ENCODE measurements at places on chromosomes 2 and 18. TPM values are rescaled to one million over a fixed set of nuclear protein-coding genes. Genes with fewer than 3 reads are reported as not detected.
A peak's percentile ranks its signal among the peaks of the same experiment; 100 is the strongest.

Gene SOWAHC
- total RNA-seq = 16.8 TPM

Gene AOX1
- total RNA-seq = 2.2 TPM

DNA sequence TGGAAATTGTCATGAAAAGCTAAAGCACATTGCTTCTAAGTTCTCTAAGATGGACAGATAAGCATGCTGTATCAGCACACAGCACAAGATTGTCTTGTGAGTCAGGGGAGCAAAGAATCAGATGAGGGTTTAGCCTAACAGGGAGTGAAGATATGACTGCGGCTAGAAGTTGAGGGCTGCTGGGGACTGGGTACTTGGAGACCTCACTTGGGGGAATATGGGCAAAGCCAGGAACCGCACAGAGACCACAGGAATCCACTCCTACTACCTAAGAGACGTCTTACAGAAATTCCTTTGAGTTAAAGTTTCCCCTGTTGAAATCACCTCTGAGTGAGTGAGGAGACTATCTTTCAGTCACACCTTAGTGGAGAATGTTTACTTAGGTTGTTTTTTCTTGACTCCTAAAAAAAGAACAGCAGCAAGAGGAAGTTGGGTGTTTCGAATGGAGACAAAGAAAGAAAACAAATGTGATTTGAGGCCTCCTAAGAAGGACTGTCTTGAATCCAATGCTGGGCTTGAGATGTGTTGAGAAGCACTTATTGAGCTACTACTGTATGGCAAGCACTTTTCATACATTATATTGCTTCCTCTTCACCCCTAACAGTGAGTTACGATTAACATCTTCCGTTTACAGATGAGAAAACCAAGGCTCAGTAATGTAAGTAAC is 100.7 kb downstream of the ANKRD44 start:
- no peak overlapping the region for H3K4me3 ChIP-seq
- no peaks in the 10 kb centered on the region for H3K27me3 ChIP-seq
- peaks cover 21% of the 10 kb centered on the region for H3K4me1 ChIP-seq
- no peak for DNase-seq
- H3K36me3 ChIP-seq = no peaks in the 10 kb centered on the region
- no peak overlapping the region for H3K27ac ChIP-seq

Gene NEU4
- total RNA-seq = 1.8 TPM

Gene SPDYA
- 1.7 TPM for total RNA-seq

GRCh38 chr18:62857263-62857976 is 142.1 kb downstream of the PHLPP1 start:
- no peak for DNase-seq
- no peaks in the 10 kb centered on the region for H3K27me3 ChIP-seq
- peaks cover 1% of the 10 kb centered on the region for H3K36me3 ChIP-seq
- no peak overlapping the region for H3K27ac ChIP-seq

DNA sequence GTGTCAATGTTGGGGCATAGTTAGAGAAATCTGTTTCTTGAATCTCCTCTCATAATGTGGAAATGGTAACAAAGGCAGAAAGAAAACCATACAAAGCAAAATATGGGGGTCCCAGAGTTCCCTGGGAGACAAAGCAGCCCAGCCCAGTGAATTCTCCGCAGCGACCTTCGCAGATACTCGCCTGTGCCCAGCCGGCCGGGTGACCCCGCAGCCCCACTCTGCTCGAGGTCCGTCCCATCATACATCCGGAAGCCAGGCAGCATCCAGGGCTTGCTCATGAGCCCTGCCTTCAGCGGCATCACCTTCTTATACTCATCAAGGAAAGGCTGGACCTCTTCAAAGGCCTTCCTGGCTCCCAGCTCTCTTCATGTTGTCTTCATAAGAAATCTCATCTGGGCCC is 774.8 kb upstream of the ID2 start:
- H3K4me1 ChIP-seq = no peaks in the 10 kb centered on the region
- DNase-seq = no peak
- H3K4me3 ChIP-seq = no peak overlapping the region
- H3K27me3 ChIP-seq = peaks cover 10% of the 10 kb centered on the region

DNA sequence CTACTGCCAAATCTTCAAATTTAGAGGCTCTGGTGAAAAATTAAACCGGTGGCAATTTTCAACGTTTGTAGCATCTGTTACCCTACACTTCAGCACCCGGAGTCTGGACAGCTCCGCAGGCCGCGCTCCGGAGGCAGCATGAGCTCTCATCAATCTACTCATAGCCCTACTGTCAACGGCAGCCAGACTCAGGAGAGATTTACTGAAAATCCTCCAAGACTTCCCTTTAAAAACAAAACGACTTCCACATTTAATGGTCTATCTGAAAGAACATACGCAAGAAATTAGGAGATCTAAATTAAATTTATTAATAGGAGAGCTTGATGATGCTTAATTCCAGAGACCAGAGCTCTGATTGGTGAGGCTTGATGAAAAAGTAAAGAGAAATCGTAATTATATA is 970 bp upstream of the ADCYAP1 start:
- H3K27ac ChIP-seq = no peak overlapping the region
- peaks cover 22% of the 10 kb centered on the region for H3K4me1 ChIP-seq
- H3K36me3 ChIP-seq = no peaks in the 10 kb centered on the region
- H3K4me3 ChIP-seq = no peak overlapping the region
- peaks cover 98% of the 10 kb centered on the region for H3K27me3 ChIP-seq
- DNase-seq = peak; percentile 63

Gene CD8B2
- not detected for total RNA-seq

GRCh38 chr2:222912117-222912516 is 51.3 kb downstream of the ACSL3 start:
- no peaks in the 10 kb centered on the region for H3K27me3 ChIP-seq
- H3K4me3 ChIP-seq = no peak overlapping the region
- H3K36me3 ChIP-seq = peaks cover 22% of the 10 kb centered on the region
- peaks cover 4% of the 10 kb centered on the region for H3K4me1 ChIP-seq
- no peak for DNase-seq

GRCh38 chr2:196380098-196380497 is 208.7 kb upstream of the STK17B start:
- no peaks in the 10 kb centered on the region for H3K36me3 ChIP-seq
- peaks cover 13% of the 10 kb centered on the region for H3K4me1 ChIP-seq
- no peaks in the 10 kb centered on the region for H3K27me3 ChIP-seq
- H3K27ac ChIP-seq = no peak overlapping the region
- DNase-seq = no peak
- no peak overlapping the region for H3K4me3 ChIP-seq

GRCh38 chr2:197141702-197142473 is 168.7 kb downstream of the ANKRD44 start:
- no peaks in the 10 kb centered on the region for H3K27me3 ChIP-seq
- H3K27ac ChIP-seq = no peak overlapping the region
- no peak for DNase-seq
- no peak overlapping the region for H3K4me3 ChIP-seq
- no peaks in the 10 kb centered on the region for H3K36me3 ChIP-seq

GRCh38 chr2:61535449-61535848 is 2.7 kb downstream of the XPO1 start:
- H3K36me3 ChIP-seq = peaks cover 5% of the 10 kb centered on the region
- H3K27me3 ChIP-seq = no peaks in the 10 kb centered on the region
- H3K4me1 ChIP-seq = peaks cover 41% of the 10 kb centered on the region
- no peak for DNase-seq
- peak overlapping the region; percentile 90 for H3K4me3 ChIP-seq

DNA sequence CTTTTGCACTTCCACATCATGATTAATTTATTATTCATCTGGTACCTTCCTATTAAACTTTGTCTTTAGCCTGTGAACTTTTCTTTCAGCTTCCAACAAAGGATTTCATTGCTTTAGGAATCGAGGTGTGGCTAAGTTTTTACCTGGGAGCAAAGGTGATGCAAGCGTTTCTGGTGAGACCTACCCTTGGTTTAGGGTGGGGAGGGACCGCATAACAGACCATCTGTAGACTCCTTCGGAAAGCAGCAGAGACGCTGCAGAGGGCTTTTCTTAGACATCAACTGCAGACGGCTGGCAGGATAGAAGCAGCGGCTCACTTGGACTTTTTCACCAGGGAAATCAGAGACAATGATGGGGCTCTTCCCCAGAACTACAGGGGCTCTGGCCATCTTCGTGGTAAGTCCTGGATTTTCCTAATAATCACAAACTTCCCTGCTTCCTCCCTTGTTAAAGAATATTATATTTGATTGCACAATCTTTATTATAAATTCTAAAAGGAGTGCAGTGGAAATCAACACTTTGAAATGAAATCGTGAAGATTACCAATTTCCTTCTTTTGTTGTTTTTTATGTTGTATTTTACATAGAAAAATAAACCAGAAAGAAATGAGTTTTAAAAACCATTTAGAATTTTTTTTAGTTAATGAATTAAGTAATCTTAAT is at the start of gene DSG3:
DSG3 (plus strand) TSS at position 212 of the 662 bp plus-strand sequence; CDS start at position 349, 137 bp downstream.
- H3K36me3 ChIP-seq = no peaks in the 10 kb centered on the region
- no peak for DNase-seq
- H3K27ac ChIP-seq = no peak within 1 kb of the TSS
- no peaks in the 10 kb centered on the region for H3K27me3 ChIP-seq

GRCh38 chr18:62769216-62769615 is 53.9 kb downstream of the PHLPP1 start:
- peaks cover 5% of the 10 kb centered on the region for H3K36me3 ChIP-seq
- H3K27ac ChIP-seq = peak overlapping the region; percentile 11
- no peak overlapping the region for H3K4me3 ChIP-seq
- DNase-seq = no peak
- H3K4me1 ChIP-seq = peaks cover 30% of the 10 kb centered on the region

DNA sequence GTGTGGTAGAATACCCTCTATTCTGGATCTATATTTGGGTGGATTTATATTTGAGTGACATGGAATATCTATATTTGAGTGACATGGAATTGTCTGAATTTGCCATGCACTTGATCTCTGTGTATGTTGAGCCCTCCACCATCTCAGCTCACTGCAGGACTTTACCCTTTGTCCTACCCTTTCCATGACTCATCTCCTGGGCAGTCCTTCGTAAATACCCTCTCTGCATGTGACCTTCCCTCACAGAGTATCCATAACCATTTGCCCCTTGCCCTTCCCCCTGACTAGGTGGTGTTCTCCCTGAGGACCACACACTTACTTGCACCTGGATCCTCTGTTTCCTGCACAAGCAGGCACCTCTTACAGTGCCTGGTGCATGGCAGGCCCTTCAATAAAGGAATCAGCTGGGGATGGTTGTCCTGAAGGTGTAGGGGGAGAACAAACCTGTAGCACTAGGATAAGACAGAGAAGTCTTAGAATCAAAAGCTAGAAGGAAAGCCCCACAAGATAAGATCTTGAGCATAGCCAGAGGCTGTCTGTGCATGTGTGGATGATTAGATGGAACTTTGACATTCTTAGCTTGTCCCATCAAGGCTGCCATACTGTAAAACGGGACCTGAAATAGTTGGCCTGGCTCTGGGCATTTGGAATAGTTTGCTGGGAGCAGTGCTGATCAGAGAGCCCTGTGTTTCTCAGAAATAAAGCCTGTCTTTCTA is 230.4 kb downstream of the FHOD3 start:
- H3K27ac ChIP-seq = no peak overlapping the region
- no peak overlapping the region for H3K4me3 ChIP-seq
- H3K36me3 ChIP-seq = no peaks in the 10 kb centered on the region
- no peak for DNase-seq
- H3K4me1 ChIP-seq = no peaks in the 10 kb centered on the region
- no peaks in the 10 kb centered on the region for H3K27me3 ChIP-seq

DNA sequence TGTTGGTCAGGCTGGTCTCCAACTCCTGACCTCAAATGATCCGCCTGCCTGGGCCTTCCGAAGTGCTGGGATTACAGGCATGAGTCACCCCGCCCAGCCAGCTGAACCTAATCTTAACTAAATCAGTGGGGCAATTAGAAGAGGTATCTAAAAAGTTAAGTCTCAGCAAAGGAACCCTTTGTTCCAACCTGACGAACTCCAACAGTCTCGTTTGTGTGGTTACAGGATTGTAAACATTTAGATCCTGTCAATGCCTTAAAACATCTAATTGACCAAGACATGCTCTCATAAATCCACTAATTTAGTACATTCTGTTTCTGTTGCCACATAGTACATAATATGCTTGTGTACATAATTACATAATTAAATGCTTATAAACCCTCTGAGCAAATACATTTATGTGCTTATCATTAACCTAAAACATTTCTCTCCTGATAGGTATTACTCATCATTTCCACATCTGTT is 31.1 kb upstream of the STK39 start:
- H3K4me3 ChIP-seq = no peak overlapping the region
- no peak for DNase-seq
- no peaks in the 10 kb centered on the region for H3K36me3 ChIP-seq

DNA sequence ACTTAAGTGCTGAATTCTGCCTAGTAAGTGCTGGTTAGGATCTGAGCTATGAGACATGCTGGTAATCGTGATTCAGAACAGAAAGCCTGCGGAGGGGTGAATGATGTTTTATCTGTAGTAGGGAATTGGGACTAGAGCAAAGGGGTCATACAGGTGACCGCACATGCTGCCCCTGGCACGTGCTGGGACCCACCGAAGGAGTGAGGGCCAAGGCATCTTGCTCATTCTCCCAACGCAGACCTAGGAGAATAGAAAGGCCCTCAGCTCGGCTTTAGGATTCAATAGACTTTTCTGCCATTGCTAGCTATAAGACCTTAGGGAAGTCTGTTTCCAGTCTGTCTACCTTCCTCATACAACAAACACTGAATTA is 8.8 kb upstream of the SMAD7 start:
- no peak for DNase-seq
- H3K27me3 ChIP-seq = no peaks in the 10 kb centered on the region
- H3K36me3 ChIP-seq = no peaks in the 10 kb centered on the region
- H3K27ac ChIP-seq = no peak overlapping the region

Data from mesothelial cell of epicardium (in vitro differentiated cells).